ENCODE measurements at places on chromosomes 13 and 19. TPM values are rescaled to one million over a fixed set of nuclear protein-coding genes. Genes with fewer than 3 reads are reported as not detected.

DNA sequence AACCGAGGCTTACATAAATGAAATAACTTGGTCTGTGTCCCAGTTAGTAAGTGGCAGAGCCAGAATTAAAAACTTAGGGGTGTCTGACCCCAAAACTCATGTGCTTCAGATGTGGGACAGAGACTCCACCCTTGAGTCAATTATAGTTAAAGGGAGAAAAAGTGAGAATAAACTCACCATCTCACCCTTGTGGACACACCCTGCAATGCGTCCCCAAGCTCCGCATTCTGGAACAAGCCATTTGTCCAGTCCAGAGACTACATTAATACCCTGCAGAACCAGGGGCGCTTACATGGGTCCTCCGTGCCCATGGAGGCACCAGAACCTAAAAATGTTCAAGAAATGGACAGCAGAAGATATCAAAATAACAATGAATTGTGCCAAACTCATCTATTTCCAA lies 207.0 kb upstream of the ZNF507 start:
- no peaks in the 10 kb centered on the region for H3K4me1 ChIP-seq
- no peaks in the 10 kb centered on the region for H3K36me3 ChIP-seq
- H3K4me3 ChIP-seq: no peak overlapping the region
- no peak overlapping the region for H3K27ac ChIP-seq

DNA sequence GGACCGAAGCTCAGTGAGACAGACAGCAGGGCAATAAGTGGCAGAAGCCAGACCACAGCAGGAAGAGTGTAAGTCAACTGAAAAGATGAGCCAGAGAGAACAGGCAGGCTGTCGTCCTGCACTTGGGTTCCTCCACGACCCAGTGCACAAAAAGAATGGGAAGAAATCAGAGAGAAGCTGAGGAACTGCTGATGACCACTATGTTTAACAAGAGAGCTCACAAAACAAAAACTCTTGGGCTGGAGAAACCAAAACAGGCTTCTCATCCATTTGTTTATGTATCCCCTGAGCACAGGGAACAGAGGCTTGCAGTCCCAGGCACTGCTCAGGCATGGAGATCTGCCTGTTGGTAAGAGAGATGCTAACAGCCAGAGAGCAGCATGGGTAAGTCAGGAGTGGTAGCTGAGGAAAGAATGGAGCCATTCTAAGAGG lies 14.0 kb downstream of the AKAP8L start:
- peak overlapping the region; percentile 27 for H3K27ac ChIP-seq
- no peaks in the 10 kb centered on the region for H3K27me3 ChIP-seq
- H3K4me1 ChIP-seq: peaks cover 12% of the 10 kb centered on the region
- DNase-seq: no peak
- peaks cover 19% of the 10 kb centered on the region for H3K36me3 ChIP-seq
- H3K4me3 ChIP-seq: no peak overlapping the region

DNA sequence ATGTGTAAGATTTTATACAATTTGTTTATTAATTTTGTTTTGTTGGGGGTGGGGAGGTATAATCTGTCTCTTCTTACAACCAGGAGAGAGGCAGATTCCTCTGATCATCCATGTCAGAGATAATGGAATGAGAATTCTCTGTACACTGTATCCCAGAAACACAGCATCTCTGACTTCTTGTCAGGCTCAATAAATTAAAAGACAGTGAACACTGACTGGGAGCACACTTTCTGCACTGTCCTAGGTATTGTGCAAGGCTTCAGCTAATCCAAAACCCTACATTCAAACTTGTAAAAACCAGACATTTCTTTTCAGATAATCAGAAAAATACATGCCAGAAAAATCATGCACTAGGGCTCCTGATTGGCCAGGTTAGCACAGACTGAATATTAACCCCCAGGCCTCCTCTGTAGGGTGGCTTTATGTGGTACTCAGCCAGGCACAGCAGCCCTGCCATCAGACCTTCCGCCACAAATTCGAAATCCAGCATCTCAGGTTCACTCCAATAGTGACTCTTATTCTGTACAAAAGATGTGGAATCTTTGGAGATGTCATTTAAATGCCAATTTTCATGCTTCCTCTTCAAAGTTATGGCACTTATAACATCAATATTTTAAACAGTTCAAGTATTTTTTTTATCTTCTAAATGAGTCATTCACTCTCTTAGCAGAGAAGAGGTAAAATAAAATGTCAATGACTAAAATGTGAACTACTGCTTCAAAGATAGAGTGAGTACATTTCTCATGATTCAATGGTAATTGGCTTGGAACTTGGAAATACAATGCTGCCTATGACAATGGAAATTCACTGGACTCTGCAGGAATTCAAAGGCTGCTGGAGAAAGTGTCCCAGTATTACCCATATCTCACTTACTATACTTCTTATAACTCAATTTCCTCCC lies 211.5 kb downstream of the KLF12 start:
- no peak for DNase-seq
- no peaks in the 10 kb centered on the region for H3K27me3 ChIP-seq

DNA sequence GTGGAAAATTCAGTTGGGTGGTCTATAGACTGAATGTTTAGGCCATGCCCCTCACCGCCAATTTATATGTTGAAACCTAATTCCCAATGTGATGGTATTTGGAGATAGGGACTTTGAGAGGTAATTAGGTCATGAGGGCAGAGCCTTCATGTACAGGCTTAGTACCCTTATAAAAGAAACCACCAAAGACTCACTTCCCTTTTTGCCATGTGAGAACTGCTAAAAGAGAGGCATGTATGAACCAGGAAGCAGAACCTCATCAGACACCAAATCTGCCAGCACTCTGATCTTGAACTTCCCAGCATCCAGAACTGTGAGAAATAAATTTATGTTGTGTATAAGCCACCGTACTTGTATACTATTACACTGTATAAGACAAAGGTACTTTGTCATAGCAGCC lies 40.6 kb downstream of the UQCRFS1 start:
- no peak overlapping the region for H3K27ac ChIP-seq
- peaks cover 9% of the 10 kb centered on the region for H3K4me1 ChIP-seq
- DNase-seq: no peak
- H3K4me3 ChIP-seq: no peak overlapping the region
- H3K36me3 ChIP-seq: peaks cover 2% of the 10 kb centered on the region
- no peaks in the 10 kb centered on the region for H3K27me3 ChIP-seq

- no peaks in the 10 kb centered on the region for H3K27me3 ChIP-seq
- H3K36me3 ChIP-seq: no peaks in the 10 kb centered on the region
- peaks cover 10% of the 10 kb centered on the region for H3K4me1 ChIP-seq
- no peak overlapping the region for H3K27ac ChIP-seq
- DNase-seq: no peak
- no peak overlapping the region for H3K4me3 ChIP-seq
These were observed 1.0 kb upstream of the ZBTB32 start for GRCh38 chr19:35703343-35703742.

DNA sequence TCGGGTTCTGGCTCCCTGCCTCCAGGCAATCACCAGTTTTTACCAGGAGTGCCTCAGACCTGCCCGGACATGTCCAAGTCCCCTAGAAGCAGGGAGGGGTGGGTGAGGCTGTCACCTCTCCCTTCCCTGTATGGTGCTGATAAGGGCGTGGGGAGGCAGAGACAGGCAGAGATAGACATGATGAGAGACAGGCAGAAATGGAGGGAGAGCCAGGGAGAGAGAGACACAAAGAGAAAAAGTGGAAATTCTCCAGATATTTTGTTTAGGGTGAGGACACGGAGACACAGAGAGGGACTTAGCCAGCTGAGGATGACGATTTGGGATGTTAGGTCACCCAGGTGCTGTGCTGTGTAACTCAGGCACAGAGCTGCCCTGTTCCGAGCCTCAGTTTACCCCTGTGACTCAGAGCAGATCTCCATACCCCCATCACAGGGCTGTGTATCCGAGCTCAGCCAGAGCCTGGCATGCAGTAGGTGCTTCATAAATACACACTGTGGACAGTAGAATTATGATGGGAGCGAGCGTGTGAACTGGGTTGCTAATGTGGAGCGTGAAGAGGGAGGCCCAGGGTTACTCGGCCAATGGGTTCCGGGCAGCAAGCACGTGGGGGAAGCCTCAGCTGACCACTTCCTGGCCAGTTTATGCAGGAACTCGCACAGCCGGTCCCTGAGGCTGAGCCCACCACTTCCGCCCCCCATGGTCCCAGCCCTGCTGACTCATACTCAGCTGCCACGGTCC lies 11.9 kb upstream of the GDF15 start:
- no peak overlapping the region for H3K4me3 ChIP-seq
- peak overlapping the region; percentile 73 for H3K27ac ChIP-seq
- H3K36me3 ChIP-seq: no peaks in the 10 kb centered on the region
- peak; percentile 50 for DNase-seq
- H3K4me1 ChIP-seq: peaks cover 13% of the 10 kb centered on the region

- H3K36me3 ChIP-seq: peaks cover 70% of the 10 kb centered on the region
- DNase-seq: no peak
- no peaks in the 10 kb centered on the region for H3K27me3 ChIP-seq
- peaks cover 20% of the 10 kb centered on the region for H3K4me1 ChIP-seq
These were observed 13.5 kb downstream of the SMG9 start for GRCh38 chr19:43741075-43741825.

GRCh38 chr13:99446242-99446641 lies 55.0 kb upstream of the TM9SF2 start:
- peaks cover 8% of the 10 kb centered on the region for H3K4me1 ChIP-seq
- peaks cover 9% of the 10 kb centered on the region for H3K36me3 ChIP-seq
- no peak overlapping the region for H3K27ac ChIP-seq
- peaks cover 8% of the 10 kb centered on the region for H3K27me3 ChIP-seq
- DNase-seq: no peak

DNA sequence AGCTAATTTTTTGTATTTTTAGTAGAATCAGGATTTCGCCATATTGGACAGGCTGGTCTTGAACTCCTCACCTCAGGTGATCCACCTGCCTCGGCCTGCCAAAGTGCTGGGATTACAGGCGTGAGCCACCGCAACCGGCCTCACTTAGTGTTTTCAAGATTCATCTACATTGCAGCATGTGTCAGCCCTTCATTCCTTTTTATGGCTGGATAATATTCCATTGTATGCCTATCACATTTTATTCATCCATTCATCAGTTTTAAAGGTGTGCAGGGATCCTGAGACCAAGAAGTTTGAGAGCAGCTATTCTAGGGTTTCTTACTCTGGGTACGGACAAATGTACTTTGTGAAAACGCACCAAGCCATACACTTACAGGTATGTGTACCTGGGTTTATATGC lies 9.1 kb downstream of the COQ8B start:
- H3K27ac ChIP-seq: no peak overlapping the region
- H3K4me1 ChIP-seq: peaks cover 8% of the 10 kb centered on the region
- no peak overlapping the region for H3K4me3 ChIP-seq
- DNase-seq: no peak
- H3K27me3 ChIP-seq: no peaks in the 10 kb centered on the region
- H3K36me3 ChIP-seq: peaks cover 32% of the 10 kb centered on the region

- no peaks in the 10 kb centered on the region for H3K27me3 ChIP-seq
- H3K4me1 ChIP-seq: peaks cover 75% of the 10 kb centered on the region
- H3K27ac ChIP-seq: peak overlapping the region; percentile 95
- H3K4me3 ChIP-seq: peak overlapping the region; percentile 99
- peaks cover 7% of the 10 kb centered on the region for H3K36me3 ChIP-seq
- peak; percentile 96 for DNase-seq
These were observed 1.0 kb downstream of the CLDND2 start for GRCh38 chr19:51367565-51368365.

DNA sequence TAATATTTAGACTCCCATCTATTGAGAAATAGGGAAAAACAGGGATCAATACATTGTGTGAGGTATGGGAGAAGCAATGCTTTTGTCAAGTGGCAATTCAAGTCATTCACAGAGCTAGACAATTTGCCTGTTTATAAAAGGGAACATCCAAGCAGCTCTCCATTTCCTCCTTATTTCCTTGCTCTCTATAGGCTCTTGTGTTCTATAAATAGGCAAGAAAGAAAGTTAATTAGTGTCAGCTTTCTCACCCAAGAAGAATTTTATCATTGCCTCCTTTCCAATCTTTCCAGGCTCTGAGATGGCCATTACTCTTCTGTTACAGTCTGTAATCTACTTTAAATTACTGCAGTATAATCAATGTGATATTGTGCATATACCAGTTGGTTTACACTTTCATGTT lies 199.9 kb downstream of the LHFPL6 start:
- peaks cover 11% of the 10 kb centered on the region for H3K27me3 ChIP-seq
- H3K36me3 ChIP-seq: no peaks in the 10 kb centered on the region
- no peak for DNase-seq
- H3K4me3 ChIP-seq: no peak overlapping the region

DNA sequence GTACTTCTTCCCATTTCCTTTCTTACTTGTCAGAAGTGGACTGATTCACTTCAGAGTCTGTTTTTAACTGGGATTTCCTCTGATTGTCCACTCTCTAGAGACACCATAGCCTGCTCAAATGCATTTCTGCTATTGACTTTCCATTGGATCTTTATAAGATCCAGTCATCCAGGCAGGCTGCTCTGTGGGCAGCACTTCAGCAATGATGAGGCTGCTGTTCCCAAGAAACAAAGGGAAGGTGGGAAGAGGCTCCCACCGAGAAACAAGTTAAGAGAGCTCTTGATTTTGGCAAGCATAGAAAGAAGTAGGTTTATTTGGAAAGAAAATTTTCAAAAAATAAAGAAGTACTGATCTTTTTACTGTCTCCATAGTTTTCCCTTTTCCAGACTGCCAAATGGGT lies 125.8 kb upstream of the STARD13 start:
- H3K36me3 ChIP-seq: no peaks in the 10 kb centered on the region
- H3K4me3 ChIP-seq: no peak overlapping the region

DNA sequence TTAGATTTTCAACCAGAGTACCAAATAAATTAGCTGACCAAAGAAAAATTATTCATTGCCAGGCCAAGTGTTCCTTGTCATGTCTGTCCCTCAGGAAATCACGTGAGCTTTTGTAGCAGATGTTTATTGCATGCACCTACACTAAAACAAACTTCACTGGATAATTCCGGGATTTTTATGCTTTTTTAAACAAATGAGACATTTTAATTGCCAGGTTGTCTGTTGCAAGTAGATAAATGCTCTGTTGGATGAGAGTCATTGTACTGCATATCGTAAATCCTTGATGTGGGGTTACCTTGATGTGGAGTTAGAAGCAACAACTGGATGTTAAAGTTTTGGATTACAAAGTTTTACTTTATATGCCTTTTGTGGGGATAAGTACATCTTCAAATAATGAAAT lies 1187.7 kb upstream of the PCDH9 start:
- no peaks in the 10 kb centered on the region for H3K36me3 ChIP-seq
- no peaks in the 10 kb centered on the region for H3K4me1 ChIP-seq
- H3K27me3 ChIP-seq: no peaks in the 10 kb centered on the region

DNA sequence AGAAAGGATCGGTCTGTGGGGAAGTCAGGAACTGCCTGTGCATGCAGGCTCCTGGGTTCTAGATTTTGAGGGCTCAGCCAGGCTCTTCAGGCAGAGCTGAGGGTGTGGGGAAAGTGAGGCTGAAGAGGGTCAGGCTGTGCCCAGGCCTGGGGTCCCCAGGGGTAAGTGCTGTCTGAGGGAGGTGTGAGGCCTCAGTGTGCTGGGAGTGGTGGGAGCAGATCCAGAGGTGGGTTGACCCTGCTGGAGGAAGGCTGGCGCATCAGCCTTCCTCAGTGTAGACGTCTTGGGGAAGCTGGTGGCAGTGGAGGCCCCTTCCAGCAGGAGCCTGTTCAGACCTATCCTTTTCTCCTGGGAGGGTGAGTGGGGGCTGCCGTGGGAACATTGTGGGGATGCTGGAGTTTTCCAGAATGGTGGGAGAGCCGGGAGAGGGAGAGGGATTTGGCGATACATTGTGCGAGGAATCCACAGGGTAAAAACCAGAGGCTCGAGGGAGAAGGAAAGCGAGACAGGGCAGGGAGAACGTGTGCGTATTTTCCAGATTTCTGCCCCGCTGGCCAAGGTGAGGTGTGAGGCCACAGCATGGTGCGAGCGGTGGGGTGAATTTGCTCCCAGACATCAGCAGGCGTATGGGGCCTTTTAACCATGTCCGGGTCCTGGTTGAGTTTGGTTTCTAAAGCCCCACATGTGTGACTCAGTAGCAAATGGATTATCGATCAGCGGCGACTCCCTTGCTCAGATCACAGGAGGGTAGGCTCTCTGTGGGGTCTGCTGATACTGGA lies 237.7 kb downstream of the TEX29 start:
- H3K4me1 ChIP-seq: no peaks in the 10 kb centered on the region
- DNase-seq: no peak
- no peaks in the 10 kb centered on the region for H3K36me3 ChIP-seq

Gene S1PR4
- total RNA-seq: 209 TPM

Gene ZNF226
- total RNA-seq: 18.4 TPM

Measured in activated CD4-positive, alpha-beta T cell treated with anti-CD3 and anti-CD28 coated beads, Interleukin-2, amount 10 ng/mL, durations not matched to agents 7 days and 5 days (primary cell).